ENCODE measurements at places on chromosomes 2 and 18. TPM values are rescaled to one million over a fixed set of nuclear protein-coding genes. Genes with fewer than 3 reads are reported as not detected.

The FEV gene
- not detected for total RNA-seq

The MBP gene
- total RNA-seq = 19.0 TPM

The UGT1A3 gene
- not detected for total RNA-seq

The KATNAL2 gene
- total RNA-seq = 6.1 TPM

The TMEM200C gene
- not detected for total RNA-seq
